ENCODE measurements at places on chromosomes 5 and 9. TPM values are rescaled to one million over a fixed set of nuclear protein-coding genes. Genes with fewer than 3 reads are reported as not detected.

Gene SPOUT1
- 16.2 TPM for total RNA-seq

Gene PPP3R2
- total RNA-seq: not detected

Gene ZNF462
- total RNA-seq: 4.7 TPM

Gene PHF24
- 0.26 TPM for total RNA-seq

Gene FGFR4
- 63.9 TPM for total RNA-seq

Gene OCLN
- total RNA-seq: 63.6 TPM

Gene ANKRD31
- total RNA-seq: 0.78 TPM

Gene GPR150
- 6.0 TPM for total RNA-seq

All from body of pancreas (tissue), 4 donors.